ENCODE measurements at places on chromosomes 6 and 20.

DNA sequence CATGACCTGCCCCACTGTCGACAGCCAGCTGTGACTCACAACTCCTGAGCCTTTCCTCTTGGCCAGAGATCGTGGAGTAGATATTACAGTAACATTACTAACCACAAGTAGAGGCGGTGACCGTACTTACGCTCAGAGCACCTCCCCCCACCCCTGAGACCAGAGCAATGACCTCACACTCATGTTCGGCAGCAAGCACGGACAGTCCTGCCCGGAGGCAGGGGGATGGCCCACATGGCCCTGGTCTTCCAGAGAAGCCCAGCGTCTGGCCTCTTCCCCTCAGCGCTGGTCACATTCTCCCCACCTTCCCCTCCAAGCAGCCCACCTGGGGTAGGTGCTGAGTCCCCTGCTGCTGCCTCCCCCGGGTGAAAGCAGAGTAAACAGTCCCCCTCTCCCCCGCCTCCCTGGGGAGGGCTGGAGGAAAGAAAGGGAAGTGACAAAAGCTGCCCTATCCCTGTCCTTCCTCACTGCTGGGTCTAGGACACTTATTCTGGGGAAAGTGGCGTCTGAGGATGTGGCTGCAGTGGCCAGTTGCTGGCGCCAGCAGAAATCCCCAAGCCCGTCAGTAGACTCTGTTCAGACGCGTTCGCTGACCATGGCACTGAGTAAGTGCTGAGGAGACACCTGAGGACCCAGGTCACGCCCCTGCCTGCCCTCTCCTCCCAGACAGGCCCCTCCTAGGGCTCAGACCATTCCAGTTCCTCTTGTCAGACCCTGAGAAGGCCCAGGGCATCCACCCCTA lies 68.5 kb downstream of the MRPL14 start:
- no peak for DNase-seq

GRCh38 chr20:40464731-40465208 lies 224.3 kb downstream of the MAFB start:
- DNase-seq: no peak

DNA sequence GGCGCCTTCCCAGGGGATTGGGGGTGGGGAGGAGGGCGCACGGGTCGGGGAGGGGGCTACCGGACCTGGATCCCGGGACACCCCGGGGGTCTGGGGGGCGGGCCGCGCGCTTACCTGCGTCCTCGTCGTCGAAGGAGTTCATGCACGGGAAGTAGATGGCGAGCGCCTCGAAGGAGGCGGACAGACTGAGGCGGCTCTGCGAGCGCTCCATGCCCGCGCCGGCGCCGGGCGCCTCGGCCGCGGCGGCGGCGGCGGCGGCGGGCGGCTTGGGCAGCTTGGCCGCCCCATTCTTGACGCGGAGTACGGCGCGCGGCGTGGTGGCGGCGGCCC lies 320 bp downstream of the RIMS4 start:
- no peak for DNase-seq

DNA sequence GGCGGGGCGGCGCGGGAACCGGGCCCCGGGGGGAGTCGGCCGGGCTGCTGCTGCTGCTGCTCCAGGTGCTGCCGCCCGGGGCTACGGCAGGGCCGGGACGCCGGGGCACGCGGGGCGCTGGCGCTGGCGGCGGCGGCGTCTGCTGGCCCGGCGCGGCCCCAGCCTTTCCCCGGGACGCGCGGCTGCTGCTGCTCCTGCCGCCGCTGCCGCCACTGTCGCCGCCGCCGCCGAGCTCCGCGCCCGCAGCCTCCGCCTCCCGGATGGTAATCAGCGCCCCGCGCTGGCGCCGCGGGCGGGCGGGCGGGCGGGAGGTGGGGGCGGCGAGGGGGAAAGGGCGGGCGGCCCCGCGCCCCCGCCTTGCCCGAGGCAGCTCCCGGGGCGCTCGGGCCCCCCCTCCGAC lies 306 bp downstream of the EBF4 start:
- no peak for DNase-seq

DNA sequence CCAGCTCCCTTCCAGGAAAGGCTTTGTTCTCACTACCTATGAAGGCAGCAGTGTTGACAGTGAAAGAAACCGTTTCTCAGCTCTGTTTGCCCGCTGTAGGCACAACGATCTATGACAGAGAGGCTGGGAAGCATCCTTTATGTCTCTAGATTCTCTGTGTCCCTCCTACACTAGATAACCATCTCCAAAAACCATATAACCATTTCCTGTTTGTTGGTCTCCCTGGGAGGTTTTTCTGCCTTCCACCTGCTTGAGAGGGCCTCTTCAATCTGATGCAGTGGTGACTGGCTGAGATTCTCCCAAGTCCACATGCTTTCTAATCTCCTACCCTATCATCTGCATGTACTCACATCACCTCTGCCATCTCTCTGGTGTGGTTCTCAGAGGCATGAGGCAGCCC lies 32.0 kb upstream of the TMEM217 start:
- no peak for DNase-seq

DNA sequence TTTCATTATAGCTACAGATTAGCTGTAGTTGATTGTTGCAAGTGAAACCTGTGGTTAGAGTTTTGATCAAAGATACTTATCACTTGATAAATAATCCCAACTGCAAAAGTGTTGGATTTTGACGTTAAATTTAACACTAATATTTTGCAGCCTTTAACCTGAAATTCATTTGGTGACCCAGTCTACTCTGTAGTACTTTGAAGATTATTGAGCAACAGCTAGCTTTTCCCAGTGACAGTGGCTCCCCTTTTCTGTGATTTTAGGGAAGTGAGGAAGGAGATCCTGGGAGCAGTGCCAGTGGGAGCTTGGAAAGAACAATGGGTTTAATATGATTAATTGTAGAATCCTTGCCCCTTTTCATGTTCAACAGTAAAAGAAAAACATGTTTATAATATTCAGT lies 76.9 kb downstream of the NCOA3 start:
- no peak for DNase-seq

GRCh38 chr6:83215131-83216047 lies 22.2 kb downstream of the RWDD2A start:
- DNase-seq: no peak

GRCh38 chr6:53070806-53071205 lies 5.6 kb downstream of the FBXO9 start:
- no peak for DNase-seq

GRCh38 chr6:27672113-27672799 lies 199.4 kb upstream of the ZNF184 start:
- no peak for DNase-seq

GRCh38 chr6:53287336-53288225 lies 61.2 kb downstream of the ELOVL5 start:
- no peak for DNase-seq

DNA sequence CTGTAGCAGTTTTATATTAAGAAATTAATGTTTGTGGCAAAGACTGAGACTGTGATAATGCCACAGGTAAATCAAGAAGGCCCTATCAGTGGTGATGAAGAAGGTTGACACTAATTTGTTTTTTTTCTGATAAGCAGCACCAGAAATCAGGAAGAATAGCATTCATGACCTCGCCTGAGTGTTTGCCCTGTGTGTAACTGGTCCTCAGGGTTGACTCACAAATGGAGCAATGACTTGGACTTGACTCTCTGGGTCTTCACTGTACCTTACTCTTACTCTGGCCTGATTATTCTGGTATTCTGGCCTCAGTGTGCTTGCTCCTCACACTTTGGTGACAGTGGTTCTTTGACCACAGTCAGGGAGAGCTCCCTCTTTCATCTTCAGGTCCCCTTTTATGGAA lies 243.9 kb downstream of the HAO1 start:
- DNase-seq: no peak

DNA sequence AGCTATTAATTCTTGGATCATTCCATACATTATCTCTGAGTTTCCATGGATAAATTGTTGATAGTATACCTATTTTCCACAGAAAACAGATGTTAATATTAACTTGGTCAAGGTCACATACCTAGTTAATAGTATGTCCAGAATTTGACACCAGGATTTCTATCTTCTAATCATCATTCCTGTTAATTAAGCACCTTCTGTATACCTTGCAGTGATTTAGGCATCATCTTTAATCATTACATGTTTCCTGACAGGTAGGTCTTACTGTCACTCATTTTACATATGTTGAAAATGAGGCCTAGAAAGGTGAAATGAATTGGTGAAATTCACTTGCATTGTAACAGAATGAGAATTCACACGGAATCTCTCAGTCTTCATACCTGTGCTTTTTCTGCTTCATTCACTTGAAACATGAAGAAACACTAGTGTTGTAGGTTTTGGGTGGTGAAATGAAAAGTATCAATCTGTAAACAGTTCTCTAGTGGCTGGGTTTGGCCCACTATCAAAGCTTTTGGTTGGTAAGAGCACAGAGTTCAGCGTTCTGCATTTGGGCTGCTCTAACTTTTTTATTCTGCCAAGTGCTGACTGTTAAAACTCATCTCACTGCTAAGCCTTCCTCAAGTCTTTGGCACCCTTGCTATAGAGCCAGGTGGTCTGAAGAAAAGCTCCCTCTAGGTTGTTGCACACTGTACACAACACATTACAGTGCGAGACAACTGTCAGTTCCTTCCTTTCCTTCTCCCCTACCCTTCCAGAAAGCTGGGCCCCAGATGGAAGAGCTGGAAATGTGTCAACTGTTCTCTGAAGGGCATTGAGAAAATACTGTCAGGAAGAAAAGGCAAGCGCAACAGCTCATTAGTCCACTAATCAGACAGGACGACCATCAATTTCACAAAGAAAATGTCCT lies 57.8 kb upstream of the C20orf144 start:
- DNase-seq: no peak

DNA sequence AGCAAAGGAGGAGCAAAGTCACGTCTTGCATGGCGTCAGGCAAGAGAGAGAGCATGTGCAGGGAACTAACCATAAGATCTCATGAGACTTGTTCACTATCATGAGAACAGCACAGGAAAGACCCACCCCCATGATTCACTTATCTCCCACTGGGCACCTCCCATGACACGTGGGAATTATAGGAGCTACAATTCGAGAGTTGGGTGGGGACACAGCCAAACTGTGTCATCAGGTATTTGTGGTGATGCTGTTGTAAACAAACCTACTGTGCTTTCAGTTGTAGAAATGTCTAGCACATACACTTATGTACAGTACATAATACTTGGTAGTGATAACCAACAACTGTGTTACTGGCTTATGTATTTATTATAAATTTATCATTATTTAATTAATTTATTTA lies 128.3 kb downstream of the UTRN start:
- no peak for DNase-seq

- no peak for DNase-seq
Measured at GRCh38 chr20:2708073-2708415, 15.5 kb downstream of the EBF4 start.

GRCh38 chr6:21137700-21138335 lies 455.7 kb upstream of the SOX4 start:
- DNase-seq: no peak

DNA sequence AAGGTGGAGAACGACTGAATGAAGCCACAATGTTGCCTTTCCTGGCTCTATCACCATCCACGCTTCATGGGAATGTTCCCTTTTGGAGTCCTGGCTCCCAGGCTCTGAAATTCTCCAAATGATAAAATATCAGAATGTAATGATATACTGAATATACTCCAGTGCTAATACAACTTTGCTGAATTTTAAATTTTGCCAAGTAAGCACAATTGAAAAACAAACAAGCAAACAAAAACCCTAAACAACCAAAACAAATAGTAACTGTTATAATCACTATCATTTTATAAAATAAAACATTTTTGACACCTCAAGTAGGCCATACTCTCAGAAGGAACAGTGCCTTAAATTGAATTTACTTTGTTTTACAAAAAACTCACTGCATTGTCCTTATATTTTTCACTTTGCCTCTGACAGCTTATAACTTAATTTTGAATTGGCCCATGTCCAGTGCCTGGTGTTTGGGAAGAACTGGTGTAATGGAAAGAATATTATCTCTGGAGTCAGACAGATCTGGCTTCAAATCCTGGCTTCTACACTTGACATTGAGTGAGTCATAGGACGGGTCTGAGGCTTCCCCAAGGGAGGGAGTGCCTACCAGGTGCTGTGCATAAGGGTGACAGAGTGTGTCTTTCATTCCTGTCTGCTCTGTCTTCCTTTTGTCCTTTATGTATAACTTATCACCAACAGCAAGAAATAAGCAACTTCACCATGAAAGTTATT lies 698.3 kb downstream of the EPM2A start:
- no peak for DNase-seq

DNA sequence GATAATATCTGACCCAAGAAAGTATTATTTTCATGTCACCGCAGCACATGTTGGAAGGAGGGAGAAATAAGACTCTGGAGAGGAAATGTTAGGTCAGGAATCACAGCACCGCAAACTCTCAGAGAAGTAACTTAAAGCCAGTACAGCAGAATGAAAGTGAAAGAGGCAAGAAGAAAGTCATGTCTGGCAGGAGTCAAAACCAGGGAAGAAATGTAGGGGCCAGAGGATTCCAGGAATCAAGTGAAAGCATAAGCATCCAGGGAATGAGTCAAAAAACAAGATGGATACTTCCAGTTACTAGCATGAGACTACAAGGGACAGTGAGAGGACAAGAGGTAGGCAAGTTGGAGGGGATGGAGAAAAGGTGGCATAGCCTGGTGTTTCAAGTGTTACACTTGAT lies 80.4 kb downstream of the AK9 start:
- no peak for DNase-seq

DNA sequence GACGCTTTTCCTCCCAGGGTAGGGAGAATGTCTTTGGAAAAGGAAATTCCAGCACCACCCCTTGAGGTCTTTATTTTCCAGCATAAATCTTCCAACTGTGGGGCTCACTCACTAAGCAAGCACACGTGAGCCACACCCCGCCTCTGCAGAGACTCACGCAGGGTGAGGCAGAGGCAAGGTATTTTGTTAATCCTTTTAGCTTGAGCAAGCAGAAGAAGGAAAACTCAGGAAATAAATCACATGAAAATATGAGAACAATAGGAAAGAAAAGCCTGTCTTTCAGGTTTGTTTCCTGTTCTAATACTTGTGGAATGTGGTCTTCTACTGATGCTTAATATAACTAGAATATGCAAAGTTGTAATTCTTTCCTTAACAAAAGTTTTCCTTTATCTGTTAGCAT lies 4.1 kb upstream of the PHACTR2 start:
- DNase-seq: no peak

DNA sequence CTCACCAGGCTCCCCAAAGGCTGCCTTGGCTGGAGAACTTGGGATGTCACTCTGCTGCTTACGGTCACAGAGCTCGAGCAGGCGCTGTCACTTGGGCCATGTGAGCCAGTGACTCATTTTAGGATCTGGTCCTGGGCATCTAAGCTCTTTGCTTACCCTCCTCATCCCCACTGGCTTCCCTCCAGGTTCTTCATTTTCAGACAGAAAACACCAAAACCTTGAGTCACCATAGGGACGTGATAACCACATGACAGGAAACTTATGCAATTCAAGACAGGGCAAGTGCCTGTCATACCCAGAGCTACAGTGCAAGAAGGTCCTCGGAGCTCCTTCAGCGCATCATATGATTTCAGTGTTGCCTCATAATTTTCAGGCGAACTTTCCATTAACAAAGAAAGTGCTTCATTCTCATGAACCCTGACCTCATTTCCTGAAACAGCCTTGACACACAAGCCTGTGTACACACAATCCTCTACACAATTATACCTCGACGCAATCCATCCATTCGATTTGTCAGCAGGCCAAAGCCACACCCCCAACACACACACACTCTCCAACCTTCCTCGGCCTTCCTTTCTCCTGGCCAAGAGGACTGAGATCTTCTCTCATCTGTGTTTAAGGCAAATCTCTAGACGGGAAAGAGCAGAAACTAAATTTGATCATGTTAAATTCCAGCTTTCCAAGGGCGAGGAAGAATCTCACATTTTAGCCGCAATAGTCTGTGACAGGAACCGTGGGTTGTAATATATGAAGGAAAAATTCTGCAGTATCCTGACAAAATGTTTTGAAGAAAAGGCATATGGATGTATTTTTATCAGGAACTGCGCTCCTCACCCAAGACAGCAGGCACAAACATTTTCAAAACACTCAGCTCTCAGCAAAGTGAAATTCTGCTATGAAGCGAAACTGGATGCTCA lies 25.3 kb downstream of the TBC1D7 start:
- no peak for DNase-seq
